ENCODE measurements at places on chromosomes 7 and 10.

- no peak overlapping the region for H3K27ac ChIP-seq
- DNase-seq = no peak
- peaks cover 27% of the 10 kb centered on the region for H3K36me3 ChIP-seq
- H3K4me3 ChIP-seq = no peak overlapping the region
- H3K4me1 ChIP-seq = no peaks in the 10 kb centered on the region
Observed at GRCh38 chr10:87771871-87772500, 46.0 kb downstream of the ATAD1 start.

DNA sequence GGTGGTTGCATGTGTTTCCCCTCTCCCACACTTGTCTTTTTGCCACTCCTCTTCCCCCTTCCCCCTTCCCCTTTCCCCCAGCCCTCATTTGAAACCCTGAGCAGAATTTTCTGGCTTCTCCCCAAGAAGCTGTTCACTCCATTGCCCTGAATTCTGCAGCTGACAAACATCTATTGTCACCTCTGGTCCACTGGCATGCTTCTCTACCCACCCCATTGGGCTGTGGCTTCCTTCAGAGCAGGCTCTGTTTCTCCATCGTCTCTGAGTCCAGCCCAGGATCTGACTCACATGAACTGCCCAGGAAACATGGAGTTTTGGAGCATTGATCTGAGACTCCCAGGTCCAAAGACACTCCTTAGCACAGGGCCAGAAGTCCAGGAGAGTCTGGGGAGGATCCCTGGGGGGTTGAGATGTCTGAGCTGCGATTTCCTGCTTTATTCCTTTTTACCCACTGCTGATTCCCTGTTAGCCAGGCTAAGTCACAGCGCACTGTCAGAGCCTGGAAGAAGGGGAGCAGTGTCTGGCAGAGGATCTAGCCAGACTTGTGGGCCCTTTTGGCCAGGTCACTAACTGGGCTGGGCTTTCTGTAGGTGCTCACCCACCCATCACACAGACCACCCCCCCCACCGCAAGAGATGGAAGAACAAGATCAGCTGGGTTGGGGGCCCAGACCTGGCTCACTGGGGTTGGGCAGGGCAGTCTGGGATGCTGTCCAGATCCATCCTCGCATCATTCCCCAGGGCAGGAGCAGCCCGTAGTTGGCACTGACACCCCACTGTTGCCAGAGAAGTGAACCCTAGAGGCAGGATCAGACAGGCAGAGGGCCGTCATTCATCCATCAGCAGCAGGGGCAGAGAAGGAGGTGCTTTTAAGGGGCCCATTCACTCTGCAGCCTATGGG, 3.5 kb downstream of the CHAT start:
- no peak overlapping the region for H3K27ac ChIP-seq
- no peak overlapping the region for H3K4me3 ChIP-seq
- peaks cover 63% of the 10 kb centered on the region for H3K27me3 ChIP-seq
- H3K36me3 ChIP-seq = no peaks in the 10 kb centered on the region
- H3K4me1 ChIP-seq = no peaks in the 10 kb centered on the region

DNA sequence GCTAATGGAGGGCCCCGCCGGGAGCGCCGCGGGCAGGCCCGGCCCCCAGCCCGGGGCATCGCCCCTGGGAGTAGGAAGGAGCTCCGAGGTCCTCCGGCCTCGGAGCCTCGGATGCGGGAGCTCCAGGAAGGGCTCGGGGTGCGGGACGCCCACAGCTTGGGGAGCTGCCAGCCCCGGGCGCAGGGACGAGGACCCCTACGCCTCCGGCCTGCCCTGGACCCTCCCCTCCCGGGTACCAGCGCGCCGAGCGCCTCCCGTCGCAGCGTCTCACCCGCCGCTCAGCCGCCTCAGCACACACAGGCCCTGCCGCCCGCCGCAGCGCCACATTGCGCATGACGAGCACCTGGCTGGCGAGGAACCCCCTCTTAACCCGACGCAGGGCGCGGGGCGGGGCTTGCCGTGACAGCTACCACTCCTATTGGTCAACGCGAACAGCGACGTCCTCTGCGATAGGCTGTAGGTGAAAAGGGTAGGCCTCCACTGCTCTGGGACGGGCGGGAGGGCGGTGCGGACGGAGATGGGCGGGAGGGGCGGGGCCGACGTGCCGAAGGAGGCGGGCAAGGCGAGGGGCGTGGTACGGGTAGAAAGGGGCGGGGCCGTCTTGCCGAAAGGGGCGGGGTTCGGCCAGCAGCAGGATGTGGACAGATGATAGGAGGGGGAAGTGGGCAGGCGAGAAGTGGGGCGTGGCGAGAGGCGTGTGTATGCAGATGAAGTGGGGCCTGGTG, at the start of gene PITRM1:
Gene PITRM1, minus strand, starts transcription at position 337 of the 725 bp plus-strand sequence. Its CDS starts 10 bp downstream, at position 327.
- H3K27me3 ChIP-seq = no peaks in the 10 kb centered on the region
- peaks cover 11% of the 10 kb centered on the region for H3K4me1 ChIP-seq
- peak; percentile 98 for DNase-seq

GRCh38 chr10:61452655-61453641, at the start of gene TMEM26:
Gene TMEM26, minus strand, starts transcription at chr10:61453381. Its CDS starts 300 bp downstream, at chr10:61453081.
- DNase-seq = peak; percentile 75
- H3K27ac ChIP-seq = peak within 1 kb of the TSS; percentile 68
- no peaks in the 10 kb centered on the region for H3K27me3 ChIP-seq
- peak within 1 kb of the TSS; percentile 52 for H3K4me3 ChIP-seq

GRCh38 chr7:44277851-44278250, 47.5 kb downstream of the CAMK2B start:
- H3K27ac ChIP-seq = no peak overlapping the region
- H3K27me3 ChIP-seq = no peaks in the 10 kb centered on the region
- peaks cover 29% of the 10 kb centered on the region for H3K4me1 ChIP-seq

DNA sequence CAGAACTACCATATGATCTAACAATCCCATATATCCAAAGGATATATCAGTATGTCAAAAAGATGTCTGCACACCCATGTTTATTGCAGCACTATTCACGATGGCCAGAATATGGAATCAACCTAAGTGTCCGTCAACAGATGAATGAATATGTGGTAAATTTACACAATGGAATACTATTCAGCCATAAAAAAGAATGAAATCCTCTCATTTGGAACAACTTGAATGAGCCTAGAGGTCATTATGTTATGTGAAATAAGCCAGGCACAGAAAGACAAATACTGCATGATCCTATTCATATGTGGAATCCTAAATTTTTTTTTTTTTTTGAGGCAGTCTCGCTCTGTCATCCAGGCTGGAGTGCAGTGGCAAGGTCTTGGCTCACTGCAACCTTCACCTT, 6.3 kb upstream of the CFAP70 start:
- peaks cover 6% of the 10 kb centered on the region for H3K36me3 ChIP-seq
- no peaks in the 10 kb centered on the region for H3K4me1 ChIP-seq
- no peak for DNase-seq
- H3K27me3 ChIP-seq = no peaks in the 10 kb centered on the region
- H3K4me3 ChIP-seq = no peak overlapping the region

GRCh38 chr7:151623766-151624165, 104.1 kb upstream of the RHEB start:
- H3K36me3 ChIP-seq = no peaks in the 10 kb centered on the region
- no peak overlapping the region for H3K27ac ChIP-seq
- H3K4me3 ChIP-seq = no peak overlapping the region
- no peaks in the 10 kb centered on the region for H3K4me1 ChIP-seq

- H3K4me3 ChIP-seq = no peak overlapping the region
- no peak overlapping the region for H3K27ac ChIP-seq
- peaks cover 3% of the 10 kb centered on the region for H3K27me3 ChIP-seq
- DNase-seq = no peak
- H3K36me3 ChIP-seq = no peaks in the 10 kb centered on the region
Observed at GRCh38 chr7:82441669-82442478, 1.7 kb downstream of the CACNA2D1 start.

GRCh38 chr10:5482016-5482415, 17.4 kb downstream of the CALML5 start:
- no peaks in the 10 kb centered on the region for H3K4me1 ChIP-seq
- no peak overlapping the region for H3K27ac ChIP-seq
- no peaks in the 10 kb centered on the region for H3K36me3 ChIP-seq

GRCh38 chr7:112798274-112799159, 8.3 kb upstream of the TMEM168 start:
- H3K27ac ChIP-seq = no peak overlapping the region
- H3K36me3 ChIP-seq = no peaks in the 10 kb centered on the region
- no peaks in the 10 kb centered on the region for H3K27me3 ChIP-seq
- H3K4me1 ChIP-seq = peaks cover 28% of the 10 kb centered on the region
- no peak overlapping the region for H3K4me3 ChIP-seq
- DNase-seq = peak; percentile 19

GRCh38 chr10:28250782-28251181, 52.1 kb downstream of the MPP7 start:
- no peak for DNase-seq
- H3K4me1 ChIP-seq = no peaks in the 10 kb centered on the region
- no peaks in the 10 kb centered on the region for H3K27me3 ChIP-seq
- no peak overlapping the region for H3K4me3 ChIP-seq

DNA sequence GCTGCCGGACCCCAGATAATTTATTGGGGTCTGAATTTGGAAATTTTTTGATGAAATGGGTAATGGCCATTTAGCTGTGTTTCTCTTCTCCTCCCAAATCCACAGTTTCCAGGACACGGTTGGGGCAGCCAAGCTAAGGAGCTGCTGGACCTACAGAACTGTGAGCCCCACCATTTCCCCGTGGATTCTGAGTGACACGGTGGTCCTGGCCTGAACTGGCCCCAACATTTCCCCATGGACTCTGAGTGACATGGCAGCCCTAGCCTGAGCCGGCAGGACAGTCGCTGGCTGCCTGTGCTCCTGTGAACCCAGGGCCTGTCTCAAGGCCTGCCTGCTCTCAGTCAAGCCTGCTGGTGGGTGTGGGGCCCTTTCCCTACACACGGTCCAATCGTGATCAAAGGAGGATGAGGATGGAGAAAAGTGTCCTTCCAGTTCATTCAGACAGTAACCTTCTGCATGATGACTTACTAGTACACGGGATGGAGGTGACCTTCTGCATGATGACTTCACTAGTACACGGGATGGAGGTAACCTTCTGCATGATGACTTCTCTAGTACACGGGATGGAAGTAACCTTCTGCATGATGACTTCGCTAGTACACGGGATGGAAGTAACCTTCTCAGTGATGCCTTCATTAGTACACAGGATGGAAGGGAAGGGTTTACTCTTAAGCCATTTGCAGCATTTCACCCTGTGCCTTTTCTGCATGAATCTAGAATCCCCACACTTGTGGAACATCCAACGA, 359.9 kb downstream of the GLRX3 start:
- H3K4me3 ChIP-seq = no peak overlapping the region
- H3K4me1 ChIP-seq = no peaks in the 10 kb centered on the region
- no peaks in the 10 kb centered on the region for H3K27me3 ChIP-seq

- no peaks in the 10 kb centered on the region for H3K36me3 ChIP-seq
- H3K4me1 ChIP-seq = no peaks in the 10 kb centered on the region
- no peak for DNase-seq
- H3K27me3 ChIP-seq = no peaks in the 10 kb centered on the region
- no peak overlapping the region for H3K27ac ChIP-seq
Observed at GRCh38 chr10:88292185-88292514, 291.0 kb downstream of the RNLS start.

GRCh38 chr10:70573599-70574506, 28.7 kb downstream of the PRF1 start:
- DNase-seq = no peak
- peaks cover 2% of the 10 kb centered on the region for H3K36me3 ChIP-seq
- H3K27ac ChIP-seq = no peak overlapping the region
- no peaks in the 10 kb centered on the region for H3K27me3 ChIP-seq

- no peaks in the 10 kb centered on the region for H3K4me1 ChIP-seq
- H3K27me3 ChIP-seq = no peaks in the 10 kb centered on the region
- no peak overlapping the region for H3K4me3 ChIP-seq
- no peaks in the 10 kb centered on the region for H3K36me3 ChIP-seq
Observed at GRCh38 chr10:127877699-127878098, 15.0 kb downstream of the CLRN3 start.

GRCh38 chr10:133261726-133262325, 14.8 kb downstream of the ADAM8 start:
- H3K36me3 ChIP-seq = no peaks in the 10 kb centered on the region
- H3K4me1 ChIP-seq = peaks cover 41% of the 10 kb centered on the region
- peak; percentile 78 for DNase-seq
- peak overlapping the region; percentile 96 for H3K27ac ChIP-seq
- no peaks in the 10 kb centered on the region for H3K27me3 ChIP-seq

GRCh38 chr7:4132221-4132620, 549.9 kb upstream of the FOXK1 start:
- no peak for DNase-seq
- H3K4me1 ChIP-seq = peaks cover 31% of the 10 kb centered on the region
- no peaks in the 10 kb centered on the region for H3K27me3 ChIP-seq
- H3K36me3 ChIP-seq = no peaks in the 10 kb centered on the region

DNA sequence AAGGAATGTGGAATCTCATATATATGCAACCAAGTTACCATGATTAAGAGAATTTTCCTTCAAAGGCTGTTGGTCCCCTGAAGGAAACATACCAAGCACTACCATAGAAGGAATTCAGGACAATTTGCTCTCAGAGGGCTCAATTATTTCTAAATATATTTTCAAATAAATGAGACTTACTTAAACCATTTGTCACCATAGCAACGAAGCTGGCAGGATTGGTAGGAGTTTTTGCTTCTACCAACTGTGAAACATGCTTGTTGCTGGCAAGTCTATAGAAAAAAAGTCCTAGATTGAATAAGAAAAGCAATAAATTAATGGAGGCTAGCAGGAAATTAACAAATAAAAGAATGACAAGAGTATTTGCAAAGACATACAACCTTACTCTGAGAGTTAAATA, 156.9 kb upstream of the NPSR1 start:
- no peak for DNase-seq
- H3K4me3 ChIP-seq = no peak overlapping the region
- no peaks in the 10 kb centered on the region for H3K36me3 ChIP-seq
- H3K27ac ChIP-seq = no peak overlapping the region
- H3K27me3 ChIP-seq = no peaks in the 10 kb centered on the region

DNA sequence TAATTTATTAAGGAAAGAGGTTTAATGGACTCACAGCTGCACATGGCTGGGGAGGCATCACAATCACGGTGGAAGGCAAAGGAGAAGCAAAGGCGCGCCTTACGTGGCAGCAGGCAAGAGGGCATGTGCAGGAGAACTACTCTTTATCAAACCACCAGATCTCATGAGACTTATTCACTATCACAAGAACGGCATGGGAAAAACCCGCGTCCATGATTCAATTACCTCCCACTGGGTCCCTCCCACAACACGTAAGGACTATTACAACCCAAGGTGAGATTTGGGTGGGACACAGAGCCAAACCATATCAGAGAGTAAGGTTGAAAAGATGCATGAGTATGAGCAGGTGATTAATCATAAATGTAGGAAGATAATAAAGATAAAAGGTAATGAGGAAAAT, 3.2 kb upstream of the JCAD start:
- H3K36me3 ChIP-seq = no peaks in the 10 kb centered on the region
- DNase-seq = no peak
- H3K27me3 ChIP-seq = no peaks in the 10 kb centered on the region
- peaks cover 5% of the 10 kb centered on the region for H3K4me1 ChIP-seq

DNA sequence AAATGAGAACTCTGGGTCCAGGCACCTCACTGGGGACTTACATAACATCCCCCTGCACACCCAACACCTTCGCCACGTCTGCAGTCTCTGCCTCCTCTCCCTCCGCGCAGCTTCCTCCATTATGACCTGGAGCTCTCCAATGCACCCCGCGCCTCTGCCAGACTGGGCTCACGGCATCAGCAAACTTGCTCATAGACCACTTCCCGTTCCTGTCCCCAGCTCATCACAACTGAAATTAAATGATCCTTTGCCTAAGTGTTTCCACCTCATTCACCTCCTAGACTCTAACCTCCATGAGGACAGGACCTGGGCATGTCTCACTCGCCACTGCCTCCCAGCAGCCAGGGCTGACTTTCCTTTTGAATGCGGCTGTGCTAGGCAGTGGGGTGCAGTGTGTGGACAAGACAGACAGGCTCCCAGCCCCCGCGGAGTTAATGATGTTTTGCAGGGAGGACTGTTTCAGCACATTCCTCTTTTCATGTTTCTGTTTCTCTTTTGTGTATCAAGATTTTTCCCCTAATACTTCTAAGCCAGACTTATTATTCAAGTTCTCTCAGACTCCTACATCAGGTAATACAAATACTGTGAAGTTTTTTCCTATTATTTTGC, 18.8 kb downstream of the CHST15 start:
- H3K4me3 ChIP-seq = no peak overlapping the region
- H3K4me1 ChIP-seq = peaks cover 11% of the 10 kb centered on the region
- H3K36me3 ChIP-seq = no peaks in the 10 kb centered on the region
- H3K27ac ChIP-seq = no peak overlapping the region
- no peaks in the 10 kb centered on the region for H3K27me3 ChIP-seq
